GM23248 (cell line): ENCODE measurements at places on chromosomes 2 and 18. TPM values are rescaled to one million over a fixed set of nuclear protein-coding genes. Genes with fewer than 3 reads are reported as not detected.
A peak's percentile ranks its signal among the peaks of the same experiment; 100 is the strongest.

The NEU2 gene
- total RNA-seq = not detected in 2 replicates

The TBR1 gene
- total RNA-seq = 0.97 TPM in 1 of 2 replicates, not detected in the other

The SLC9A4 gene
- not detected in 2 replicates for total RNA-seq

The RIT2 gene
- total RNA-seq = not detected in 2 replicates

The RGPD3 gene
- total RNA-seq = 0.13 and 0.43 TPM in 2 replicates

The DOK6 gene
- total RNA-seq = 0.76 and 5.2 TPM in 2 replicates

The FSHR gene
- total RNA-seq = not detected in 2 replicates

The CELF4 gene
- total RNA-seq = not detected in 2 replicates

The RAPGEF4 gene
- total RNA-seq = 2.2 TPM in 1 of 2 replicates, not detected in the other

The KIF5C gene
- total RNA-seq = 0.11 and 0.13 TPM in 2 replicates

- peaks cover 8% of the 10 kb centered on the region; the same call in 1 of the 2 replicates for H3K36me3 ChIP-seq
- H3K4me3 ChIP-seq = no peak overlapping the region
- H3K27me3 ChIP-seq = no peaks in the 10 kb centered on the region
- H3K27ac ChIP-seq = no peak overlapping the region
- peaks cover 7% of the 10 kb centered on the region for H3K4me1 ChIP-seq
Measured at GRCh38 chr2:64586883-64587481, 62.9 kb downstream of the AFTPH start.

- no peak overlapping the region for H3K27ac ChIP-seq
- H3K4me3 ChIP-seq = no peak overlapping the region
- DNase-seq = peak; percentile 6
- H3K27me3 ChIP-seq = no peaks in the 10 kb centered on the region
- H3K36me3 ChIP-seq = no peaks in the 10 kb centered on the region
Measured at GRCh38 chr18:26813043-26813442, 52.5 kb downstream of the AQP4 start.

- 0 out of 2 replicates have a peak, but pooled peaks cover 3% of the 10 kb centered on the region for H3K36me3 ChIP-seq
- no peak for DNase-seq
- H3K27me3 ChIP-seq = no peaks in the 10 kb centered on the region
- peaks cover 24% of the 10 kb centered on the region for H3K4me1 ChIP-seq
- H3K4me3 ChIP-seq = no peak overlapping the region
Measured at GRCh38 chr18:23280844-23281243, 145.6 kb downstream of the CABLES1 start.

- no peak overlapping the region for H3K4me3 ChIP-seq
- no peaks in the 10 kb centered on the region for H3K27me3 ChIP-seq
- no peaks in the 10 kb centered on the region for H3K36me3 ChIP-seq
- no peaks in the 10 kb centered on the region for H3K4me1 ChIP-seq
- no peak for DNase-seq
Measured at GRCh38 chr18:75714766-75715165, 287.3 kb upstream of the SMIM21 start.

- no peak overlapping the region for H3K4me3 ChIP-seq
- no peak overlapping the region; the same call in 1 of the 2 replicates for H3K27ac ChIP-seq
- no peaks in the 10 kb centered on the region for H3K27me3 ChIP-seq
- peaks cover 29% of the 10 kb centered on the region for H3K36me3 ChIP-seq
- peaks cover 10% of the 10 kb centered on the region for H3K4me1 ChIP-seq
- peak; percentile 37 for DNase-seq
Measured at GRCh38 chr2:224843141-224843540, 127.0 kb upstream of the CCDC195 start.

GRCh38 chr2:29643196-29643595 lies 278.2 kb downstream of the ALK start:
- H3K4me3 ChIP-seq = no peak overlapping the region
- no peaks in the 10 kb centered on the region for H3K36me3 ChIP-seq
- H3K27ac ChIP-seq = no peak overlapping the region
- DNase-seq = no peak
- peaks cover 3% of the 10 kb centered on the region; the same call in 1 of the 2 replicates for H3K27me3 ChIP-seq

DNA sequence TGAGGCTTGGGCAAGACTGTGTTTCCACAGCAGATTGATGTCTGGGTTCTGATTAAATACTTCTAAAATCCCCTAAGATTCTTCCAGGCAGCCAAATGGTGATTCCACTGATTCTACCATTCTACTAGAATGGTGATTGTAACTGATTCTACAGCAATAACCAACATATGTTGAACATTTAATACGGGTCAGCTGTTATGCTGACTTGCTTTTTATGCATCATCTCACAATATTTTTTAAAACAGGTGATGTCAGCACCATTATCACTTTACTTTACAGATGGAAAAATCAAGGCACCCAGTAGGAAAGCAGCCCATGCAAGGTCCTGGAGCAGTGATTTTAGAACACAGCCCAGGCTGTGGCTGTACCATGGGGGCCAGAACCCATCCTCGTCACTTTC lies 37.5 kb downstream of the TIMM21 start:
- H3K36me3 ChIP-seq = no peaks in the 10 kb centered on the region
- DNase-seq = no peak
- H3K4me1 ChIP-seq = peaks cover 16% of the 10 kb centered on the region

GRCh38 chr18:45962461-45962860 lies 4.7 kb downstream of the EPG5 start:
- H3K27me3 ChIP-seq = no peaks in the 10 kb centered on the region
- peaks cover 81% of the 10 kb centered on the region for H3K4me1 ChIP-seq
- H3K4me3 ChIP-seq = peak overlapping the region; percentile 99
- DNase-seq = peak; percentile 72
- H3K36me3 ChIP-seq = peaks cover 21% of the 10 kb centered on the region

DNA sequence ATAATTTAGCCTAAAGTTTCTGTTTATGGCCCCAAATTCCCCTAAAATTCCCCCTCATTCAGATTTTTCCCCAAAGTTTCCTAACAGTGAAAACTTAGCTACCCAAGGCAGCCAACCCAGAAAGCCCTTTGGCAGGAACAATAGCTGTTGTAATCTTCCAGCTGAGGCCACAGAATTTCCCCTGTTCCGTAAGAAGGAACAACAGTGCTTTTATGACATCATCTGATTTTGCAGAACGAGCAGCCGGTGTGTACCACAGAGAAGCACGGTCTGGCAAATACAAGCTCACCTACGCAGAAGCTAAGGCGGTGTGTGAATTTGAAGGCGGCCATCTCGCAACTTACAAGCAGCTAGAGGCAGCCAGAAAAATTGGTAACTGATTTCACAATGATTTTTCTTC lies 6.3 kb downstream of the TNFAIP6 start:
- no peak overlapping the region for H3K27ac ChIP-seq
- no peak for DNase-seq
- H3K4me3 ChIP-seq = no peak overlapping the region
- no peaks in the 10 kb centered on the region for H3K36me3 ChIP-seq

DNA sequence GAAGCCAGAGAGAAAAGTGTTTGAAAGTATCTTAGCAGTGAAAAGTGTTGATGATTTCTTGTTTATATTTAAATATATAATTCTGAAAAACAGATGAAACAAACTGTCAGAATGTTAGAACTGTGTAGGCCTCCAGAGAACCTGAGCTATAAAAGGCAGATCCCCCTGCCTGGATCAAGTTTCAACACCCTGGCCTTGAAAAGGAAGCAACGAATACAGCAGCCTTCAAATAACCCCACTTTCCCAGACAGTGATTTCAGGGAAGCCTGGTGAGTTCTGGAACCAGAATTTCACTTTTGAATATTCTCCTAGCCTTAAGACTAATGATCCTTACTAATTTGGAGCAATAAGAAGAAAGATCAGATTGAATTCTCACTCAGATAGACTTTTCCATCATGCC lies 13.3 kb upstream of the TRIM43 start:
- H3K4me3 ChIP-seq = no peak overlapping the region
- H3K36me3 ChIP-seq = no peaks in the 10 kb centered on the region
- H3K27me3 ChIP-seq = no peaks in the 10 kb centered on the region; the same call in 1 of the 2 replicates
- H3K4me1 ChIP-seq = no peaks in the 10 kb centered on the region
- no peak overlapping the region for H3K27ac ChIP-seq
- DNase-seq = no peak

GRCh38 chr2:78561876-78562275 lies 463.6 kb upstream of the REG3G start:
- no peaks in the 10 kb centered on the region for H3K36me3 ChIP-seq
- H3K4me1 ChIP-seq = no peaks in the 10 kb centered on the region
- no peak overlapping the region for H3K4me3 ChIP-seq
- no peaks in the 10 kb centered on the region for H3K27me3 ChIP-seq

DNA sequence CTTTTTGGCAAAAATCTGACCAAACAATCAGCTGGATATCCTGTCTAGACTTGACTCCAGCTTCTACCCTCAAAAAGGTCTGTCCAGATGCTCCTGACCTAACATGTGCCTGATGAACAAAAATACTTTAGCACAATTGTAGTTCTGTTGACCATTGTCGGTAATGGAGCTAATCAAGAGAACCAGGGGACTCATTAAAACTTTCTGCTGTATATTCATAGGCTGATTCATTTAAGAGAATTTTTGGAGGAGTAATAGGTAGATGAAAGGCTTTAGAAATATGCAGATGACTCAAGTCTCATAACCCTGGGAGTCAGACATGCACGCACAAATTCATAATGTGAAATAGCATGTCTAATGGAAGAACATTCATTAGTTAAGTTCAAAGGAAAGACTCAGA lies 514.2 kb downstream of the TXNL1 start:
- H3K4me3 ChIP-seq = no peak overlapping the region
- H3K36me3 ChIP-seq = no peaks in the 10 kb centered on the region
- peaks cover 33% of the 10 kb centered on the region for H3K4me1 ChIP-seq

DNA sequence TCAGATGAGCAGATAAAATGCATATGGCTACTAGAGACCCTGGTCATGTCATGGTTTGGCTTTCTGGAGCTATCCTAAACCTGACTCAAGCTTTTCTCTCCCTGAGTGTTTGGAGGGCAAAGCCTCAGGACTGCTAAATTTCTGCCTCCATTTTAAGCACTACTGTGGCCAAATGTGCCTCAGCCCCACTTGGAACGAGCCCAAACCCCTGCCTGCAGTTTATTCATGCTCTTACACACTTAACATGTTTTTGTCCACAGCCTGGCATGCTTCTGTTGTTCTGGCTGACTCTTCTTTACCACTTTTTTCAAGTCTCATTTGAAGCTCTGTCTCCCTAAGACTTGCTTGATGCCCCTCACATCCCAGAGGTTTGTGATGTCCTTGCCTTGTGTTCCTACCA lies 24.7 kb downstream of the MGAT5 start:
- no peak overlapping the region for H3K27ac ChIP-seq
- H3K36me3 ChIP-seq = no peaks in the 10 kb centered on the region
- H3K4me3 ChIP-seq = no peak overlapping the region
- DNase-seq = no peak
- no peaks in the 10 kb centered on the region for H3K27me3 ChIP-seq
- H3K4me1 ChIP-seq = 0 out of 2 replicates have a peak, but pooled peaks cover 3% of the 10 kb centered on the region

DNA sequence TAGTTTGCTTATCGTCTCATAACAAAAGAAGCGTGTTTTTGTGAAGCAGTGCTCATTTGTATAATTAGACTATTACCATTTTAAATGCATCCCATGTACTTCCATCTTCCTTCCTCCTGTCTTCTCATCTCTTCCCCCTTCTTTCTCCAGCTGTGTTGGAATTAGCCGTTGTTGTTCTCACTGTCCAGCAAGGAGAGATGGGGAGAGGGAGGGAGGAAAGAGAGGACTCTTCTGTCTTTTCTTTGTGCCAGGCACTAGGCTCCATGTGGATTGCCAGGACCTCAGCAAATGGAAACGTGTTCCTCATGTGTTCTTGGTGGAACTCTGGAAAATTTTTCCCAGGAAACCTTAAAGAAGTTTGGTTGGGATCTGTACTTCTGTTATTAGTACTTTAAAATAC lies 131.7 kb downstream of the PHLPP1 start:
- no peaks in the 10 kb centered on the region for H3K27me3 ChIP-seq
- no peaks in the 10 kb centered on the region for H3K36me3 ChIP-seq
- no peak overlapping the region for H3K27ac ChIP-seq
- no peak overlapping the region for H3K4me3 ChIP-seq
- no peak for DNase-seq

GRCh38 chr2:105780606-105781005 lies 35.9 kb downstream of the NCK2 start:
- no peaks in the 10 kb centered on the region for H3K27me3 ChIP-seq
- DNase-seq = no peak
- H3K4me3 ChIP-seq = no peak overlapping the region
- no peaks in the 10 kb centered on the region for H3K36me3 ChIP-seq
- no peaks in the 10 kb centered on the region for H3K4me1 ChIP-seq

- H3K36me3 ChIP-seq = no peaks in the 10 kb centered on the region
- H3K27me3 ChIP-seq = no peaks in the 10 kb centered on the region
- no peak overlapping the region for H3K4me3 ChIP-seq
- DNase-seq = peak; percentile 84
- H3K4me1 ChIP-seq = 0 out of 2 replicates have a peak, but pooled peaks cover 5% of the 10 kb centered on the region
Measured at GRCh38 chr2:67451086-67451832, 54.1 kb downstream of the ETAA1 start.

- H3K27ac ChIP-seq = no peak overlapping the region
- no peak overlapping the region for H3K4me3 ChIP-seq
- no peaks in the 10 kb centered on the region for H3K36me3 ChIP-seq
- DNase-seq = no peak
- H3K4me1 ChIP-seq = no peaks in the 10 kb centered on the region
Measured at GRCh38 chr18:31252522-31252921, 65.4 kb upstream of the DSG1 start.

DNA sequence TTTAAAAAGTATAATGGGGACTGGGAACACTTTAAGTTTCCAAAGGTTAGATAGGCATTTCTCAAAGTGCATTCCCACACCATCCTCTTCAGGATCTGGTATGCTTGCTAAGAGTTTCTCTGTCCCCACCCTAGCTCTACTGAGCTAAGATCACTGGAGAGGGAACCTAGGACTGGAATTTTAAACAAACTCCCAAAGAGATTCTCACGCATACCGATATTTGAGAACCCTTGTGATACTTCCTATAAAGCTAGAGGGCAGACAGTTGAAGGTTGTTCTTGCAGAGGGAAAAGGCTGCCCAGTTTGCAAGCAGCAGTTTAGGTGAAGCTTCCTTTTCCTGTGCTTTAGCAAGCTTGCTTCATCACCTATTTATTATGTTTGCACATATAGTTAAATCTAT lies 3.6 kb downstream of the CNRIP1 start:
- no peaks in the 10 kb centered on the region for H3K27me3 ChIP-seq
- H3K36me3 ChIP-seq = 0 out of 2 replicates have a peak, but pooled peaks cover 15% of the 10 kb centered on the region
- peaks cover 3% of the 10 kb centered on the region; the same call in 1 of the 2 replicates for H3K4me1 ChIP-seq
- no peak overlapping the region for H3K27ac ChIP-seq
- H3K4me3 ChIP-seq = no peak overlapping the region
- DNase-seq = no peak

DNA sequence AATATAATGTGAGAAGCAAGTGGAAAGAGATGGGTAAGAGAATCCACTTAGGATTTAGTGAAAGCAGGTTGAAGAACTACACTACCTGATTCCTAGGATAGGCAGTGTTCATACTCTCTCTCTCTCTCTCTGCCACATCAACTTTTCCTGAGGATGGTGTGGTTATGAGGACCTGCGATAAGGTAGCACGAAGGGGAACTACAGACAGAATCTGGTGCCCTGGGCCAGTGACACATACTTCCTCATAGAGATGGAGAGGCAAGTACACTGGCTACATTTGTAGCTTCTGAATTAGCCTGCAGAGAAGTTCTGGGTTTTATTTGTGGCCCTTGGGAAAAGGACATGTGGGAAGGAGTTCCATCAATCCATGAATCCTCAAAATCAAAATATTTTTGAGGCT lies 44.5 kb downstream of the PTH2R start:
- H3K4me1 ChIP-seq = no peaks in the 10 kb centered on the region
- H3K36me3 ChIP-seq = no peaks in the 10 kb centered on the region
- no peaks in the 10 kb centered on the region for H3K27me3 ChIP-seq
- no peak overlapping the region for H3K27ac ChIP-seq
- DNase-seq = no peak

GRCh38 chr18:75868031-75868430 lies 440.5 kb upstream of the SMIM21 start:
- no peak for DNase-seq
- no peaks in the 10 kb centered on the region for H3K36me3 ChIP-seq
- H3K27me3 ChIP-seq = no peaks in the 10 kb centered on the region
- H3K4me1 ChIP-seq = no peaks in the 10 kb centered on the region
- no peak overlapping the region for H3K4me3 ChIP-seq

- DNase-seq = no peak
- H3K4me3 ChIP-seq = no peak overlapping the region
- H3K27me3 ChIP-seq = 0 out of 2 replicates have a peak, but pooled peaks cover 14% of the 10 kb centered on the region
Measured at GRCh38 chr2:171671867-171672266, 15.4 kb upstream of the DYNC1I2 start.
